Cardiac muscle cell (in vitro differentiated cells and primary cell): ENCODE measurements at places on chromosomes 4 and X.

DNA sequence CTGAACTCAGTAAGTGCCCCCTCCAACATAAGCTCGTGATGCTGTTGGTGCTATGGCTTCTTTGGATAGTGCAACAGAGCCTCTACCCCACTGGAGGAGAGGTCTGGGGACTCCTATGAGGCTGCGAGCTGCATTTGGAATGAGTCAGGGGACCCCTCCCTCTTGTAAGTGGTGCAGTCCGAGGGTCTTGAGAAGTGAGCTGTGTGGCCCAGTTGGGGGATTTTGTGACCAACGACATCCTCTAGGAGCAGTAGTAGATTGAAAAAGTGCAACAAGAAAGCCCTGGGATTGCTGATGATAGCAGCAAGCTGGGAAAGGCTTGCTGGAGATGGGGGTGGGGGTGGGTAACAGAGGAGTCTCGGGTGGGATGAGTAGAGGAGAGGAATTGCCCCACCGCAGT lies 3.1 kb downstream of the FRMPD3 start:
- no peaks in the 10 kb centered on the region for H3K36me3 ChIP-seq
- H3K4me3 ChIP-seq = no peak overlapping the region
- peak; percentile 4 for DNase-seq
- peaks cover 3% of the 10 kb centered on the region for H3K4me1 ChIP-seq

DNA sequence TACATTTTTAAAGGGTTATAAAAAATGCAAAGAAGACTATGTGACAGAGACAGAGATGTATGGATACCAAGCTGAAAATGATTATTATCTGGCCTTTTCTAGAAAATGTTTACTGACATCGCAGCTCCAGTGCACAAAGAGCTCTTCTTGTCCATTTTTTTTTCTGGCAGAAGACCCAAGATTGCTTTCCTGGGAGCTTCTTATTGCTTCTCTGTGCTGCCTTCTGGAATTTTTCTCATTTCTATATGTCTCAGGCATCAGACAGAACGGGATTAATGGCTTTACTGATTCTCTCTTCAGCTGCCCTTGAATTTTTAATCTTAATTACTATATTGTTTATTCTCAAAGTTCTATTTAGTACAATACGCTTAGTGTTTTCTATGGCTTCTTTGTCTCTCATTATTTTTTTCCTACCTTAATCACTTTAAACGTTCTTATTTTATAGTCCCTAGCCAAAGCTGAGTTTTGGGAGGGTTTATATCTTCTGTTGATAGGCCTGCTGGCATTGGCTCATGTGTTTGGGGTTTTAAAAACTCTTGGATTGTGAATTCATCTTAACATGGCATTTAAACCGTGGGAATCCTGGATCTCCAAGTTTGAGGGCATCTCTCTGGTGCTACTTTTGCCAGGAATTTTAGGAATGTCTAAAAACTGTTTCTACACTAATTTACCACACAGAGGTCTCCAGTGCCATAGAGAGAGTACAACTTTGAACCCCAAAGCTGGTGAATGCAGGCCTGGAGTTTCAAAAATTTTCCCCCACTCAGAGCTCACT lies 138.9 kb upstream of the LNX1 start:
- H3K4me1 ChIP-seq = peaks cover 4% of the 10 kb centered on the region
- H3K27ac ChIP-seq = no peak overlapping the region
- no peaks in the 10 kb centered on the region for H3K27me3 ChIP-seq
- H3K4me3 ChIP-seq = no peak overlapping the region

DNA sequence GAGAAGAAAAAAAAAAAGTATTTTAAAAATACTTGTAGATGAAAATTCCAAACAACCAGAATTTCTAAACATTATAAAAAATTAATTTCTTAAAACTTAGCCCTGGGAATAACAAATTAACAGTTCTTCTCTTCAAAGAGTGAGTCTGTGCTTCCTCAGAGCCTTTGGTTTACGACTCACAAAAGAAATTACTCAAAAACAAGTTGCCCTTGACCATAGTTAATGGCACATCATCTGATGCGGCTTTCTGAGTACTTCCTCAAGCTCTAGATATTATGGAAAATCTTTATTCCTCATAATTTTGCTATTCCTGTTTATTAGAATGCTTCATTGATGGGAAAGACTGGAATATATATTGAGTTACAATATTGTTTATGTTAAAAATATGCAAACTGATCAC lies 23.7 kb downstream of the TAPT1 start:
- no peak overlapping the region for H3K4me3 ChIP-seq
- no peaks in the 10 kb centered on the region for H3K36me3 ChIP-seq
- no peak for DNase-seq
- no peaks in the 10 kb centered on the region for H3K27me3 ChIP-seq
- H3K27ac ChIP-seq = no peak overlapping the region

DNA sequence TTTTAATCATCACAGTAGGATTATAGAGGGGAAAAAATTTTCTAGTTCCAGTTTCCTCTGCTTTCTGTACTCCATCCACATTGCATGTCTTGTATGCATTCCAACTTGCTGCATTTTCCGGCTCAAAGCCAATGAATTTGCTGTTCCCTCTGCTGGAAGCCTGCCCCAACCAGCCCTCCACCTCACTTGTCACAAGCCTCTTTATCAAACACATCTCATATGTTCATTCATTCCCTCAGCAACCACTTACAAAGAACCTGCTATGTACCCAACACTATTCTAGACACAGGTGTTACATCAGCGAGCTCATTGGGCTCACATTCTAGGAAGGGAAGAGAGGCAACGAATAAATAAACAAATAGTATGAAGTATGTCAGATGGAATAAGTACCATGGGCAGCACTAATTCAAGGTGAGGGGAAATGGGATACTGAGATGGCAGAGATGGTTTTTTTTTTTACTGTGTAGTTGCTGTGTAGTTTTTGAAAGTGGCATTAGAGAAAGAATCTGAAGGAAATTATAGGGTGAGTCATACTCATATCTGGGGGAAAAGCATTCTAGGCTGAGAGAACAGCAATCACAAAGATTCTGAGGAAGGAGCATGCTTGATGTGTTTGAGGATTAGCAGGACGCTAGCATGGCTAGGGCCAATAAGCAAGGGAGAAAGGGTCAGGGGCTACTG lies 332.5 kb downstream of the PDGFC start:
- no peaks in the 10 kb centered on the region for H3K4me1 ChIP-seq
- H3K4me3 ChIP-seq = no peak overlapping the region
- H3K36me3 ChIP-seq = no peaks in the 10 kb centered on the region

- H3K27me3 ChIP-seq = no peaks in the 10 kb centered on the region
- H3K27ac ChIP-seq = no peak overlapping the region
- peak; percentile 53 for DNase-seq
These were observed 35.7 kb upstream of the FAM241A start for GRCh38 chr4:112109360-112110058.

DNA sequence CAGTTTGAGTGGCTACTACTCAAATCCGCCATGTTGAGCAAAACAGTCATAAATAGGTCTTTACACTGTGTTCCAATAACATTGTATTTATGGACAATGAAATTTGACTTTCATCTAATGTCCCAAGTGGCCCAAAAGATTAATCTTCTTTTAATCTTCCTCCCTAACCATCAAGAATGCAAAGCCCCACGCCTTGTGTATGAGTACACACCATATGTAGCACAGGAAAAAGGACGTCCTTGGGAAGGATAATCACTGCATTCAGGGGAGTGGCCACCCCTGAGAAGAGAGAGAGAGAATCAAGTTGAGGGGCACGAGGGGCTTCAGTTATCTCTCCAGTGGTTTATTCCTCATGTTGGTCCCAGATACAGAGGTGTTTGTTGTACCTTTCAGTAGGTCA lies 33.1 kb downstream of the RBM47 start:
- no peaks in the 10 kb centered on the region for H3K4me1 ChIP-seq
- H3K27me3 ChIP-seq = no peaks in the 10 kb centered on the region
- no peak overlapping the region for H3K4me3 ChIP-seq
- no peaks in the 10 kb centered on the region for H3K36me3 ChIP-seq
- DNase-seq = no peak
- H3K27ac ChIP-seq = no peak overlapping the region

- H3K36me3 ChIP-seq = no peaks in the 10 kb centered on the region
- no peaks in the 10 kb centered on the region for H3K27me3 ChIP-seq
- no peaks in the 10 kb centered on the region for H3K4me1 ChIP-seq
- no peak overlapping the region for H3K27ac ChIP-seq
- no peak for DNase-seq
These were observed 38.1 kb downstream of the PNPLA4 start for GRCh38 chrX:7889135-7889534.

DNA sequence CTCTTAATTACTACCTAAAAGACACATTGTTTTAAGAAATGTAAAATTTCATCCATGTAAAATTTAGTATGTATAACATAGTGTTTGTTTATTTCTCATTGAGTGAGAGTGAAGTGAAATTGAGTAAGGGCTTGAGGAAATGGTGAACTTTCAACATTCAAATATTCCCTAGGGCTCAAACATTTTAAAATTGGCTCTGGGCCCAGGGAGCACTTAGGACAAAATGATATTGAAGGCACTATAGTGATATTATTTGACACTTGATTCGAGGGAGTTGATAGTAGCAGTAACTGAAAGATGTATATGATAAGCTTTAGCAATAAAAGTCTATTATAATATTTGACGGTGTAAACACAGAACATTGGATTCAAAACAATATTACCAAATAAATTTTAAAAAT lies 1244.0 kb upstream of the TENM3 start:
- DNase-seq = no peak
- H3K27me3 ChIP-seq = no peaks in the 10 kb centered on the region
- no peak overlapping the region for H3K4me3 ChIP-seq
- H3K27ac ChIP-seq = no peak overlapping the region
- no peaks in the 10 kb centered on the region for H3K36me3 ChIP-seq

DNA sequence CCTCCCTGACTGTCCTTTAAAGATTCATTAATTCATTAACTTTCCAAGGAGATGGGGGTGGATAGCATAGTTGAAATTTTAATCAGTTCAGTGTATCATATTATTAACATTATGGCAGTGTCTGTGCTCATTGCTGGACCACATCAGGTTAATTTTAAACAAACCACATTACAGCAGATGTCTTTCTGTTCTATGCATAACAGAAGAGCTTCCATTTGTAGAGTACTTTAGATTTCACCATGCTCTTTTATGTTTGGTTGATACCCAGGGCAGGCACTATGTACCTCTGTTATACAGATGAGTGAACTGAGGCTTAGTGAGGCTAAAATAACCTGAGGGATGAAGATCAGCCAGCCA lies 41.1 kb downstream of the AFF2 start:
- H3K36me3 ChIP-seq = no peaks in the 10 kb centered on the region
- H3K4me1 ChIP-seq = no peaks in the 10 kb centered on the region
- no peak for DNase-seq
- H3K27ac ChIP-seq = no peak overlapping the region

- H3K27ac ChIP-seq = peak overlapping the region; percentile 80
- peaks cover 24% of the 10 kb centered on the region for H3K4me1 ChIP-seq
These were observed 20.7 kb downstream of the HAND2 start for GRCh38 chr4:173509036-173510001.

- peak overlapping the region; percentile 71 for H3K27ac ChIP-seq
- peak; percentile 26 for DNase-seq
- H3K4me1 ChIP-seq = peaks cover 8% of the 10 kb centered on the region
- H3K4me3 ChIP-seq = no peak overlapping the region
- H3K27me3 ChIP-seq = no peaks in the 10 kb centered on the region
These were observed 23.5 kb downstream of the RAP1GDS1 start for GRCh38 chr4:98284640-98285046.

DNA sequence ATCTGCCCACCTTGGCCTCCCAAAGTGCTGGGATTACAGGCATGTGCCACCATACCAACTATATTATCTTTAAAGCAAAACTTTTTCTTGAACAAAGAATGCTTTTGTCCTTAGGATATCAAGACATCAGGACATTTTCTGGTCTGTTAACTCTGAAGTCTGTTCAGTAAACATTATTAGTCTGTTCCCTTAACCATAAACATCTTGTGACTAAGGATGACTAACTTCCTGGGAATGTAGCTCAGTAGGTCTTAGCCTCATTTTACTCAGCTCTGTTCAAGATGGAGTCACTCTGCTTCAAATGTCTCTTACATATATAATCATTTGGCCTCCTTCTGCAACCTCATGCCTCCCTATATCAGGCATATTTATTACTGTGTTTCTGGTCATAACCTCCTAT lies 122.9 kb downstream of the UBE2NL start:
- DNase-seq = no peak
- H3K4me1 ChIP-seq = no peaks in the 10 kb centered on the region
- H3K36me3 ChIP-seq = no peaks in the 10 kb centered on the region
- H3K27ac ChIP-seq = no peak overlapping the region
- no peaks in the 10 kb centered on the region for H3K27me3 ChIP-seq
